H1 (cell line): ENCODE measurements at places on chromosomes 5 and 9.
A peak's percentile ranks its signal among the peaks of the same experiment; 100 is the strongest.

GRCh38 chr9:84947412-84947972 is 278.0 kb downstream of the NTRK2 start:
- H3K4me1 ChIP-seq = no peaks in the 10 kb centered on the region
- no peak overlapping the region for H3K4me3 ChIP-seq
- no peak overlapping the region for H3K27ac ChIP-seq
- no peaks in the 10 kb centered on the region for H3K27me3 ChIP-seq
- no peaks in the 10 kb centered on the region for H3K36me3 ChIP-seq

DNA sequence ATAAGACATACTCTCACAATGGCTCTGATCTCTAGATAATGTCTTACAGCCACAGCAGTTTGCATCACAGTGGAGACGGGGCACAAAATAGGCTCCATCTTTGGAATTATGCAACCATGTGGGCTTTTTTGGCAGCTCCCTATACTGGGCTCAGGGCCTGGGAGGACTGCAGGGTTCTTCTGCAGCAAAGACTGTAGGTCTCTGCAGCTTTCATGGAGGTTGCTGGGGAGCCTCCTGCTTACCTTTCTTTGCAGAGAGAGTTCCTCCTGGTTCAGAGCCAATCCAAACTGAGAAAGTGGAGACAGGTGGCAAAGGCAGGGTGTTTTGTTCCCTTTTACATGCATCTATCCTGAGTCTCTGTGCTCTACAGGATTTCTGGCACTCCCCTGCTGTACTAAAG is 558.0 kb downstream of the TLR4 start:
- no peak overlapping the region for H3K27ac ChIP-seq
- H3K4me1 ChIP-seq = no peaks in the 10 kb centered on the region
- H3K36me3 ChIP-seq = no peaks in the 10 kb centered on the region
- no peak for DNase-seq
- no peaks in the 10 kb centered on the region for H3K27me3 ChIP-seq

DNA sequence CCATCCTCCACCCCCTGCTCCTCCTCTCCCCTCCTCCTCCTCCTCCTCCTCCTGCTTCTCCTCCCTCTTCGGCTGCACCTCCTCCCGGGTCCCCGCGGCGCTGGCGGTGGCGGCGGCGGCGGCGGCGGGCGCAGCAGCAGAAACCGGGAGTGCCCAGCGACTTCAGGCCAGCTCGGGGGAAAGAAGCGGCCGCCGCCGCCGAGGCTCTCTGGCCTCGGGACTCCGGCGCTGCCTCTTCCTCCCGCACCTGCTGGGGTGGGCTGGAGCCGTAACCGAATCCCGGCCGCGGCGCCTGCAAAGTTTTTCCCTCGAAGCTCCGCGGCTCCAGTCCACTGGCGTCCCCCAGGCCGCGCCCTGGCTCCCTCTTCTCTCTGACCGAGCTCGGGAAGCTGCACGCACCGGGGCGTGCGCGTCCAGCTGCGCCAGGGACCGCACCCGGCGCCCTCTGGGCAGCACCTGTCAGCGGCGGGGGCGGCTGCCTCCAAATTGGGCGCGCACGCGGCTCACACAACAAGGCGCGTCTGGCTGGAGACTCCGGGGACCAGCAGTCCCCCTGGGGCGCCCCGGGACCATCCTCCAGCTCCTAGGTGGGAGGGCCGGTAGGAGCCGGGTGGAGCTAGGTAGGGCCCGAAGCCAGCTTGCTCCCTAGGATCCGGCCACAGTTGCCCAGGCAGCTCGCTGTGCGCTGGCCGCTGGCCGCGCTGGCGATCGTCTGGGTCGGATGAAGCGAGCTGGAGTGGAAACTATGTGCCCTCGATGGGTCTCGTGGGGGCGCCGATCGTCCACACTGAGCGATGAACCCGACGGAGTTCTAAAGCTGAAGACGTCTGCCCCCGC is at the start of gene MCTP1:
MCTP1 (minus strand) TSS at position 523 of the 837 bp plus-strand sequence.
- no peak within 1 kb of the TSS for H3K27ac ChIP-seq
- DNase-seq = no peak
- no peaks in the 10 kb centered on the region for H3K36me3 ChIP-seq
- H3K27me3 ChIP-seq = peaks cover 22% of the 10 kb centered on the region
- H3K4me1 ChIP-seq = peaks cover 8% of the 10 kb centered on the region
- H3K4me3 ChIP-seq = peak within 1 kb of the TSS; percentile 71

DNA sequence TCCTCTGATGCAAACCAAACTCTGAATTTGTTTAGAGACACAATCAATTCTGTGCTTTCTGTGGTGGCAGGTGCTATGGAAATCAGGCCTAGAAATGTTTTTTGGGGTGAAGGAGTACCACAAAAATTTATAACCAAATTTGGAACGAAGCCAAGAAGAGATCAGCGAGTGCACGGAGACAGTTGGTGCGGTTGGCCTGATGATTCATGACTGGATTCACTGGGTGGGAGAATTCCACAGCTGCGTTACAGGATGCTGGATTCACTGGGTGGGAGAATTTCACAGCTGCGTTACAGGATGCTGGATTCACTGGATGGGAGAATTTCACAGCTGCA is 135.6 kb upstream of the IRX4 start:
- H3K27me3 ChIP-seq = no peaks in the 10 kb centered on the region
- no peak for DNase-seq
- no peak overlapping the region for H3K4me3 ChIP-seq
- H3K36me3 ChIP-seq = no peaks in the 10 kb centered on the region
- H3K4me1 ChIP-seq = no peaks in the 10 kb centered on the region

GRCh38 chr5:89435347-89435746 is 552.4 kb upstream of the MEF2C start:
- H3K27ac ChIP-seq = no peak overlapping the region
- no peaks in the 10 kb centered on the region for H3K36me3 ChIP-seq
- no peak for DNase-seq
- no peaks in the 10 kb centered on the region for H3K4me1 ChIP-seq
- peaks cover 1% of the 10 kb centered on the region for H3K27me3 ChIP-seq

GRCh38 chr9:134833294-134833880 is 47.2 kb upstream of the FCN2 start:
- no peak for DNase-seq
- no peaks in the 10 kb centered on the region for H3K27me3 ChIP-seq
- H3K4me1 ChIP-seq = no peaks in the 10 kb centered on the region
- no peak overlapping the region for H3K4me3 ChIP-seq
- no peaks in the 10 kb centered on the region; the same call in 1 of the 2 replicates for H3K36me3 ChIP-seq
- H3K27ac ChIP-seq = no peak overlapping the region

DNA sequence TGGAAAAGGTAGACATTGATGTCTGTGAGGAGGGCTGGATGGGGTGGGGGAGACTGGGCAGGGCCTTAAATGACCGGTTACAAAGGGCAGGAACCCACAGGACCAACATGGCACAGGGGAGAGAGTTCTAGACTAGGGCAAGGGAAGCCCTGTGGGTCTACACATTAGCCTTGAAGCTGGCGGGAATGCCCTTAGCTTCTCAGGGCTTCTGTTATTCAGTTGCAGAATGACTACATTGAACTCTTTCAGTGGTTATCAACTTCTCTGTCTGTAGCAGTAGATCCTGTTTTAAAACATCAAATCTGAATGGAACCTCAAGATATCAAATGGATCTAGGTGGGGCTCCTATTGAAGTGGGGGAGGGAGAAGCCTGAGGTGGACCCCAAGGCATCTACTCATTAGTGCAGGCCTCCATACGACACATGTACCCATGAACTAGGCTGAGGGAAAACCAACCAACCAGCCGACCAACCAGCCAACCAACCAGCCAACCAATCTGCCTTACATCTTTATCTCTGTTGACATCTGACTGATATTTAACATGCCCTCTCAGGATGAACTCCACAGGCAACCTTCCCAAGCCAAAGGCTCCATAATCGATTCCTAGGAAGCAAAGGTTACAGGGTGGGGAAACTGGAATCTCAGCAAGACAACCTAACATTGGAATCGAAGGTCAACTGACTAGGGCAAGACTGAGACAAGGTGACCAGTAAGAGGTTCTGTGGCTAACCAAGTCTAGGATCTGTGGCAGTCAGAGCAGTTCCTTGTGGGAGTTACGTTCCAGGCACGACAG is 48.3 kb downstream of the DAP start:
- H3K27me3 ChIP-seq = no peaks in the 10 kb centered on the region
- H3K27ac ChIP-seq = no peak overlapping the region
- DNase-seq = no peak
- H3K4me1 ChIP-seq = peaks cover 3% of the 10 kb centered on the region; the same call in 1 of the 2 replicates
- H3K36me3 ChIP-seq = no peaks in the 10 kb centered on the region

GRCh38 chr5:132260051-132260450 is 2.6 kb downstream of the PDLIM4 start:
- H3K27ac ChIP-seq = no peak overlapping the region
- H3K4me3 ChIP-seq = no peak overlapping the region
- H3K4me1 ChIP-seq = peaks cover 6% of the 10 kb centered on the region

GRCh38 chr9:85645909-85646627 is 95.7 kb downstream of the AGTPBP1 start:
- no peaks in the 10 kb centered on the region for H3K27me3 ChIP-seq
- H3K27ac ChIP-seq = no peak overlapping the region
- H3K4me1 ChIP-seq = no peaks in the 10 kb centered on the region
- H3K4me3 ChIP-seq = no peak overlapping the region

DNA sequence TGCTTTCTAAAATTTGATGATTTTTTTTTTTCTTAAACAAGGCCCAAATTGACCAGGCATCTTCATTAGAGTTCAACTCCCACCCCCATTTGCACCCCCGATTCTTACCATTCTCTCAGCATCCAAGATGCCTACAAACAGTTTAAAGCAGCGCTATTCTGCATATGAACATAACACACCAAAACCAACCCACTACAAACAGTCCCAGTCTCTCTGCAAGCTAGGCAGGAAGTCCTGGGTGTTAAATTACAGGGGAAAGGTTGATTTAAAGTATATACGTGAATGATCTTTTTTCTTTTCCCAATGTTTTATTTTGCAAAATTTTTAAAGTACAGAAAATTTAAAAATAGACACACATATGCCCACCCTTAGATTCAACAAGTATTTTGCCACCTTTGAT is 127.0 kb downstream of the ADAMTS12 start:
- H3K4me1 ChIP-seq = peaks cover 4% of the 10 kb centered on the region; the same call in 1 of the 2 replicates
- no peaks in the 10 kb centered on the region for H3K36me3 ChIP-seq
- H3K4me3 ChIP-seq = no peak overlapping the region
- DNase-seq = no peak

- no peaks in the 10 kb centered on the region for H3K27me3 ChIP-seq
- no peak overlapping the region for H3K4me3 ChIP-seq
- H3K4me1 ChIP-seq = no peaks in the 10 kb centered on the region
- H3K36me3 ChIP-seq = no peaks in the 10 kb centered on the region
- H3K27ac ChIP-seq = no peak overlapping the region
- DNase-seq = no peak
Measured at GRCh38 chr5:67333171-67333570, 136.6 kb upstream of the CD180 start.

- no peaks in the 10 kb centered on the region for H3K36me3 ChIP-seq
- H3K4me1 ChIP-seq = peaks cover 2% of the 10 kb centered on the region
- peaks cover 26% of the 10 kb centered on the region for H3K27me3 ChIP-seq
- no peak overlapping the region for H3K27ac ChIP-seq
- DNase-seq = no peak
Measured at GRCh38 chr9:129667850-129668249, 2.4 kb downstream of the PRRX2 start.

- no peaks in the 10 kb centered on the region for H3K27me3 ChIP-seq
- no peaks in the 10 kb centered on the region for H3K4me1 ChIP-seq
- no peak overlapping the region for H3K27ac ChIP-seq
- DNase-seq = no peak
Measured at GRCh38 chr5:19676895-19677294, 311.1 kb downstream of the CDH18 start.

DNA sequence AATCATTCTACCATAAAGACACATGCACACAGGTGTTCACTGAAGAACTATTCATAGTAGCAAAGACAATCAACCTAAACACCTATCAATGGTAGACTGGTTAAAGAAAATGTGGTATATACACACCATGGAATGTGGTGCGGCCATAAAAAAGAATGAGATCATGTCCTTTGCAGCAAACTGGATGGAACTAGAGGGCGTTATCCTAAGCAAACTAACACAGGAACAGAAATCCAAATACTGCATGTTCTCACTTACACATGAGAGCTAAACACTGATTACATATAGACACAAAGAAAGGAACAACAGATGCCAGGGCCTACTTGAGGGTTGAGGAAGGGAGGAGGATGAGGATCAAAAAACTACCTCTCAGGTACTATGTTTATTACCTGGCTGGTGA is 103.8 kb downstream of the DRD1 start:
- no peaks in the 10 kb centered on the region for H3K36me3 ChIP-seq
- H3K27me3 ChIP-seq = no peaks in the 10 kb centered on the region
- no peak overlapping the region for H3K27ac ChIP-seq
- H3K4me3 ChIP-seq = no peak overlapping the region
- DNase-seq = no peak
